Psoas muscle (tissue), 8 donors: ENCODE measurements at places on chromosomes 7 and 10. TPM values are rescaled to one million over a fixed set of nuclear protein-coding genes. Genes with fewer than 3 reads are reported as not detected.

Gene SUN3
- not detected for total RNA-seq

Gene IMMP2L
- 19.2 TPM for total RNA-seq

Gene MICALL2
- 4.6 TPM for total RNA-seq

Gene KLF14
- 0.54 TPM for total RNA-seq

Gene PTPN12
- 34.0 TPM for total RNA-seq

Gene LRRC17
- total RNA-seq, result 3.6 TPM

Gene SOSTDC1
- total RNA-seq, result not detected

Gene ARMH3
- total RNA-seq, result 14.1 TPM

Gene SFRP4
- 0.38 TPM for total RNA-seq

Gene AASS
- total RNA-seq, result 9.6 TPM
